Amygdala (tissue), 56 donors: ENCODE measurements at places on chromosomes 5 and 9.

GRCh38 chr5:856531-857425, 6.0 kb upstream of the ZDHHC11 start:
- DNase-seq, result no peak

DNA sequence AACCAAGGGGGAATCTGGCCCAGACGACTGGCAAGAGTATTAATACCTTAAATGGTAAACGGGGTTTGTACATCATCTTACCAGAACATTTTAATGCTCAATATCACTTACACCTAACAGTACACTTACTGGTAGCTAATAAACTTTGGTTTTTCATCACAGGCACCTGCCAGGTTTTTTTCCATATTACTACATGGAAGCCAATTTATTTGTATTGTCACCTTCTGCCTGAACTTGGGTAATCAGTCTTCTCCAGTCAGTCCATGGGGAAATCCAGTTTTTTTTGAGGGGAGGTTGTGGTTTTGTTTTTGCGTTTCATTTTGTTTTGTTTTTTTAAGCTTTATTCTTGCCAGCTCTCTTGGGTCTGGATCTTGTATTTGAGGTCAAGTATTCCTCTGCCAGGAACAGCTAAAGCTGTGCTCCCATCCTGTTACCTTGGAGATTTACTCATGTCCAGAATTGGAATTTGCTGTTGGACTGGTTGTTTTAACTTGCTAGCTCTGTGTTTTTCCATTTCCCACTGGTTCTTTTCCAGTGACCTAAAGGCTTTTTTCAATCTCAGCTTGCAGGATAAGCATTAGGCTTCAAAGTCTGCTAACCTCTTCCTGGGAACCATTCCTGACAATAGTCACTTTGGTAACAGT, 11.1 kb upstream of the NADK2 start:
- no peak for DNase-seq

- no peak for DNase-seq
Observed at GRCh38 chr9:5489630-5490490, 20.5 kb upstream of the PDCD1LG2 start.

GRCh38 chr5:97563050-97563657, 380.1 kb upstream of the RIOK2 start:
- DNase-seq, result no peak

GRCh38 chr5:34621277-34622097, 34.6 kb upstream of the RAI14 start:
- no peak for DNase-seq

DNA sequence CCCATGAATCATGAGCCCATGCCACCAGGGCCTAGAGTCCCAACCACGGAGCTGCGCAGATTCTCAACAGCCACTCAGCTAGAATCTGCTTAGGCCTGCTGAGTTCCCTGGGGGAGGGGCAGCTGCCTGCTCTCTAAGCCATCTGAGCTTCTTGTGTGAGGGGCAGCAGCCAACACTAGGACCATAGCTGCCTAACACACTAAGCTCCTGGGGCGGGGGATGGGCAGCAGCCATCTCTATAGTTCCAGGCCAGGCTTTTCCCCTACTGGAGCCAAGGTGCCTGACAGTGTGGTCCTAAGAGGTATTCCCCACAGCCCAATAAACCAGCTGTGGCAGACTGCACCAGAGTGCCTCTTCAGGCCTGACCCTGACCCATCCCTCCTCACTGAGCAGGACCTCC, 255.9 kb upstream of the ACO1 start:
- no peak for DNase-seq

DNA sequence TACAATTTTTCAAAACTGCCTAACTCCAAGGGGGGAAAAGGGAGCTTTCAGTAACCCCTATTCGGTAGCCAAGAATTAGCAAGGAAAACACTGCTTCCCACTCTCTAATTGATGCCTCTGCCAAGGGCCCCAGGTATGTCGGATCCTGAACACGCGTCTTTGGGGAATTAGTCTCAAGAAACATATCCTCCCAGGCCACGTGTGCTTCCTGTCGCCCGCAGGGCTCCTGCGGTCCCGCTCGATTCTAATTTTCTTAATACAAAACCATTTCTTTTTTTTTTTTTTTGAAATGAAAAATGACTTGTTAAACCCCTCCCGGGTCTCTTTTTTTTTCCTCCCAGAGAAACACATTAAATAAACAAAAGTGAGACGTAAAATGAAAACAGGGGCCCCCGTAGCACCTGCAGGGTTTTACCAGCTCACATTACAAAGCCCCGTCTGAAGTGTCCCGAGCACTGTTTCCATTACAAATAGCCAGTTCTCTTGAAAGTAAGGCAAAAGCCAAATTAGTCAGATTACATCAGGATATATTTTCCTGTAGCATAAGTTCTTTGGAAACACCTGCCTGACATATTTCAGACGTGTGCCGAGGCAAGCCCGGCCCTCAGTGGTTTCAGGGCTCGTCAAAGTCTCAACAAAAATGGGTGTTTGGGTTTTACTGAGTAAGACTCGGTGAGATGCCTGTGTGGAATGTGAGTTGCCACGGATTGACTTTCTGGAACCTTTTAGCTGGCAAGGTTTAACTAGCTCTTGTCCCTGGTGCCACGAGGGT, 21.5 kb downstream of the SMIM23 start:
- DNase-seq, result no peak

- DNase-seq, result no peak
Observed at GRCh38 chr9:97773091-97773490, 76.0 kb upstream of the XPA start.

DNA sequence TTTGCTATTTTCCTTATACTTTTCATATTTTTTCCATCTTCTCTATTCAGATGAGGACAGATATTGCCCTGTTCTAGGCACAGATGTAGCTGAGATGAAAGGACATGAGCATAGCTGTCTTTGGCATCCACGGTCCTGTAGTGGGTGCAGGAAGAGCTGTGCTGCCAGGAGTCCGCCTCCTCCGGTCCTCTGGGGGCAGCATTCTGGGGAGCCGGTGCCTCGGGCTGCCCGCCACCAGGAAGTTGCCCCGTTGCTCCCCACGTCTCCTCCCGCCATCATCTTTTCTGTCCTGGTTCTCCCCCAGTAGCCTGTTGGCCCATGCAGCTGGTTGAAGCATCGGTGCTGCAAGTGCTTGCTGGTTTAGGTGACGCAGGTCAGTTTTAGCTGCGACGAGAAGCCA, 170.0 kb upstream of the IRX4 start:
- no peak for DNase-seq

DNA sequence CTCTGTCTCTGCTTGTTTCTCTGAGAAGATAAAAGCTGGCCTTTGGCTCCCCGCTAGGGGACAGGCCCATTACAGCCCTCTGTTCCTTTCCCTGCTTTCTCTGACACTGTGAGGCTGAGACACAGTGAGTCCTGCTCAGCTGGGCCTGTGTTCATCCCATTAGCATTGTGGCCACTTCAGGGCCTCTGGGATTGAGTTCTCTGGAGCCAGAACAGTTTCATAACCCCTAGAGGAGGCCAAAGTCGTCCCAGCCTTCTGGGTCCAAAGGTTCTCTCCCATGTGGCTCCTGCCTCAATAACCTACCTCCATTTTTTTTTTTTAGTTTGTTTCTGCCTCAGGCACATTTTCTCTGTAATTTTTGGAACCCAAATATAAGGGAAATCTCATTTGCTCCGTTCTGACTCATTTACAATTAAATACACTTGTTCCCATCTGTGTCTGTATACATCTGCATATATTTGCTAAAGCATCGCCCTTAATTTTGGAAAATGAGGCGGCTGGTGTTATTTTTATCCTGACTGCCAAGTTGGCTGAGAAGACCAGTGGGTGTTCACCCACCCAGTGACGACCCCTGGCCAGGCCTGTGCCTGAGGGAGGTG, 27.3 kb upstream of the CTNNA1 start:
- no peak for DNase-seq

DNA sequence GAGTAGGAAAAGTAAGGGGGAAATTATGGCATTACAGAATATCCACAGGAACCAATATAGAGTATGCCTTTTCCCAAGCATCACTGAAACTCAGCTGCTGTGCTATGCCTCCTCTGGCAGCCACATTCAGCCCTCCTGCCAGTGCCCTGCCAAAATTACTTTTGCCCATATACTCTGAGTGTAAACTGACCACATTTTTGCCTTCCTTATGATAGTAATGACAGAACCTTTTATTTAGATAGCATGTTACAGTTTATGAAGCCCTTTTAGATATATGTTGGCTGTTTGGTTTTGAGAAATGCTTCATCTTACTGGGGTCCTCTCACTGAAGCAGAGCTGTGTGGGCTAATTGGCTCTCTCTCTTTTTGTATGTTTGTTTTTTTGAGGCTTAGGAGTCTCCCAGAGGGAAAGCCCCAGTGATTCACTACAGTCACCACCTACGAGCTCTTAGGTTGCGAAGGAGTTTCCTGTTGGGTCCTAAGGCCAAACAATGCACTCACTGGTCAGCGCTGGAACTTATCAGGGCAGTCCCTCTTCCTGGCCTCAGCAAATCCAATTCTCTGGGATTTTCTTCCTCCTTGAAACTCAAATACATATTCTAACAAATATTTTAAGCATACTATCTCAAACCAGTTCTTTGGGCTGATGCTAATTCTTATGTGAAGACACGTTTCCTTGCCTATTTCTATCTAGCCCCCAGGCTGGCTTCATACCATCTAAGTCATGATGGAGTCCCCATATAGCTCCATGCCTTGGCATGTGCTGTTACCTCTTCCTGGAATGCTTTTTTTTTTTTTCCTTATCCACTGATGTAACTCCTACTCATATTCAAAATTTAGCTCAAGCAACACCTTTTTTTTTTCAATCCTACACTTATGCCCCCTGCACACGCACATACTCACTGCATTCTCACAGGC, 3.7 kb downstream of the PHF24 start:
- no peak for DNase-seq

GRCh38 chr9:75918154-75918553, 27.7 kb downstream of the PCSK5 start:
- no peak for DNase-seq

- DNase-seq, result no peak
Observed at GRCh38 chr9:18622186-18622836, 148.4 kb downstream of the ADAMTSL1 start.
